ENCODE measurements at places on chromosomes 16 and 17.

DNA sequence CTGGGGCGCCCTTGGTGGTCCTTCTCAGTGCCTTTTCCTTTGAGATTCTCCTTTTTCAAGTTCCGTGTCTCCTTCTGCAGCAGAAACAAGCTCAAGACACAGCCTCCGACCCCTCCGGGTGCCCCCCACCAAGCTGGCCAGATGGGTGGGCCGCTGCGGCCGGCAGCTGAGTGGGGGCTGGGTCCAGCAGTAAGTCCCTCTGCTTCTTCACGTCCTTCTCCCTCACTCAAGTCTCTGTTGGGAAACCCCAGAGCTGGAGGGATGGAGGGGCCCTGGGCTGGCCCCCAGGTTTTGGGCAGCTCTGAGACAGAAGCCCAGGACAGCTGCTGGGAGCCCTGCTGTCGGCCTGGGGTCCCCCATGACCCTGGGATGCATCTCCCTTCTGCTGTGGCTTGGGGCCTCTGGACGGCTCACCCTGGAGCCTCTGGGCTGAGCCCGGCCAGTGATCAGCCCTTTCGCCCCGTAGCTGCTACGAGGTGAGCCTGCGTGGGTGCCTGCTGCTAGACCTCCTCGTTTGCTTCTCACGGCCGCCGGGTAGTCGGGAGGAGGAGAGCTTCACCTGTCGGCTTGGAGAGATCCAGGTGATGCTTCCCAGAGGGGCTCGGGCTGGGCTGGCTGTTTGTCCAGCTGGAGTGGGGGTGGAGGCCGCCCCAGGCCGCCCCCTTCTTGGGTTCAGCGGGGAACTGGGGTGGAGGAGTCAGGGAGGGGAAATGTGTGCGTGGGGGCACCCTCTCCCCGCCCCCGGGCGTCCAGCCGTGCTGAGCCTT is 10.7 kb downstream of the ENGASE start:
- DNase-seq, result no peak

DNA sequence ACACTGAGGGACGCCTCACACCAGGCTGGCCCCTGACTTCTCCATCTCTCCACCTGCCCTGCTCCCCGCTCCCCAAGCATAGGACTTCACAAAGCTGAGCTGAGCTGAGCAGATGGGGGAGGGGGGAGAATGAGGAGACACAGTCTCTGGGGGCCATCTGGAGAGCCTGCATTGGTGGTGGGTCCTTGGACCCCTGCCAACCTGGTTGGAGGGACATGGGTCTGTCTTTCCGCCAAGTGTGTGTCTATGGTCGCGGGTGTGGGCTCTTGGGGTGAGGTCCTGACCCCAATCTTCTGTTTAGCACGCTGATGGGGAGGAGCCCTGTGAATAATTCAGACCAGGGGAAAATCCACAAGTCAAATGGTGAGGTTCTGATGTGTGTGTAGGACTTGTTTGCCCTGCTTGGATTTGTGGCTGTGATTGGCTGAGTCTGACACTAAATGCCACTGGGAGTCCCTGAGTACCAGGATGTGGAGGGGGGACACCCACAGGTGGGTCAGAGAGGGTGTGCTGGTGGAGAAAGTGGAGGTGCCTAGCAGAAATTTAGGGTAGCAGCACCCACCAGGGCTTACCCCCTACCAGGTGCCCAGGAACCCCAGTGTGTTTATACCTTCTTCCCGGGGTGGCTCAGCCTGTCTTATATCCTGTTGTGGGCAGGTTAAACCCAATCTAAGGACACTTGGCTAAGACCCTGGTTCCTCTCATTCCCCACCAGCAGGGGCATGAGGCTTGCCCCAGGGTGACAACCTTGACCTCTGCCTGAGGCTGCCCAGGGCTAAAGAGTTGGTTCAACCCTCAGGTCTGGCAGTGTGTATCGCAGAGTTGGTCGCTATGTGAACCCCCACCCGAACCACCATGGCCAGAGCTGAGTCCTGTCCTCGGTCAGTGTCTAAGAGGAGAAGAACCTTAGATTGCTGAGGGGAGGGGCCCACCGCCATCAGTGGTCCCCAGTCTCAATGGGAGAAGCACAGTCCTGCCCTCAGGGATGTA is 2.1 kb downstream of the FMNL1 start:
- DNase-seq, result no peak

DNA sequence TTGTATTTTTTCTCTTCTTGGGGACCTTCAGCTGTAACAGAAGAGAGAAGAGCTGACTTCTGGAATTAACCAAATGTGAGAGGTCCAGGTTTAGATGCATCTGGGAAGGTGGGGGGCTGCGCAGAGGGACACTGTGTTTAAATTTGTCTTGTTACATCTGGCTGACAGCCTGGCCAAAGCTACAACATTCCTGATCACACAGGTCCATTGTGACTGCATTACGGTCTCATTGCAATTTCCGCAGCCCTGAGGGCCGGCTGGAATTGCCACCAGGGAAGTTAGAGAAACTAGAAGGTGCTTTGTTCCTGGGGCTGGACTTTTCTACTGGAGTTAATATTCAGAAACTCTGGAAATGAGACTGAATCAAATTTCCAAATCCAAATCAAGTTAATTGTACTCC is 37.9 kb upstream of the LRRC75A start:
- no peak for DNase-seq

DNA sequence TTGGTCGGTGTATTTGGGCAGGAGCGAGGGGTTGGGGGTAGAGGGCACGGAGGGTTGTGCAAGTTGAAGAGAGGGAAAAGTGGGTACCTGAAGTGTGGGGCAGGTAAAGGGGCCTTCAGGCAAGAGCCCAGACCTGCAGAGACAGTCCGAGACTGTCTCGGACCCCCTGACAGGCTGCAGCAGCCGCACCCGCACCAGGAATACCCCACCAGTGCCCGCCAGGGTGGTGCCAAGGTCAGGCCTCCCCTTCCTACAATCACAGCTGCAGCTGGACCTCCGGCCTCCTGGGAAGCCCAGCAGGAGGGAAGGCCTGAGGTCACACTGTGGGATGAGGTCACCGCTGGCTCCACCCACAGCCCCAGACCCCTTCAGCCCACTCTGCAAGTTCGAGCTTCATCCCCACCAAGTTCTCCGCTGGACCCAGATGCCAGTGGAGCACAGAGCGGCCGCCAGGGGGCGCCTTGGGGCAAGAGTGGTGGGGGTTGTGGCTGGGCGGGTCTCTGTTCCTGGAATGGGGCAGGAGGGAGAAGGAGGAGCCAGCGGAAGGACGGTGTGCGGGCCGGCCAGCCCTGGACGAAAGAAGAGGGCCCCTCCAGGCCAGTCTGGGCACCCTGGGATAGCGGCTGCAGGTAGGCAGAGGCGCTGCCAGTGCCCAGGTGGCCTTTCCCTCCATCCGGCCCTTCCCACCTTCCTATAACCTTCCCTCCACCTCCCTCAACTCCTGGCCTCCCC is at the start of gene HSD3B7:
Gene HSD3B7 (plus strand): TSS at position 539 of the 732 bp plus-strand sequence. CDS start 452 bp downstream, outside the sequence.
- DNase-seq, result peak; percentile 75

- DNase-seq, result peak; percentile 83
Measured at GRCh38 chr16:67936880-67937605, 393 bp upstream of the PSMB10 start.

GRCh38 chr16:73813527-73813926 is 483.1 kb upstream of the PSMD7 start:
- DNase-seq, result no peak

DNA sequence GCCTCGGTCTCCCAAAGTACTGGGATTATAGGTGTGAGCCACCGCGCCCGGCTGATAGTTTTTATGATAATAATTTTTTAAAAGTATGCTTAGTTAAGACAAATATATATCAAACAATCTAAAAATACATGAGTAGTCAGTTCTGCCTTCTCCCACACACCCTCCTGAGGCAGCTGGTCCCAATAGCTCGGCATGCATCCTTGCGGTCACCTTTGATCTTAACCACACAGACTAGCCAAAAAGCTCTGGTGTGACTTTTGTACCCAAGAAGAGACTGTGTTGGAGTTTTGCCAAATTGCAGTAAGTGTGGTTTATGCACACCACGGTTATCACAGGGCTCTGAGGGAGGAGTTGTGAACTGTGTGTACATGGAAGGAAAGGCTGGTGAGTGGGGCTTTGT is 25.6 kb downstream of the ATP6V0A1 start:
- DNase-seq, result peak; percentile 44

DNA sequence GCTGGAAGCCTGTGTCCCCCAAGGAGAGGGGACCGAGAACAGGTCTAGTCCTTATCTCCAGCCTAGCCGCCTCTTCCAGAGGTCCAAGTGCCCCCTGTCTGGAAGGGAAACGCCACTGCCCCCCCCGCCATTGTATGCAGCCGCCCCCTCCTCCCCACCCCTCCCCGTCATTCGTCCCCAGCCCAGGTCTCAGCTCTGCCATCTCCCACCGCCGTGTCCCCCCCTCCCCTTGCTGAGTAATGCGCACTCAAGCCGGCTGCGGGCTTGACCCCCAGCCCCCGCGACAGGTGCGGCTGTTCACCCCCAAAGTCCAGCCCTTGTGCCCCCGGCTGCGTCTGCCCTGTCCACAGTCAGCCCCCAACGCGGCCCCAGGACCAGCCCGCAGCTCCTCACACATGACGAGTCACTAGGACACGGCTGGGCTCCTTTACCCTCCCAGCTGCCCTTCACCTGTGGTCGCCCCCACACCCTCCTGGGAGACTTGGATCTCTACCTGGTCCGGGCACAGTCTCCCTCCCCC is 622 bp downstream of the GPRC5B start:
- DNase-seq, result no peak

DNA sequence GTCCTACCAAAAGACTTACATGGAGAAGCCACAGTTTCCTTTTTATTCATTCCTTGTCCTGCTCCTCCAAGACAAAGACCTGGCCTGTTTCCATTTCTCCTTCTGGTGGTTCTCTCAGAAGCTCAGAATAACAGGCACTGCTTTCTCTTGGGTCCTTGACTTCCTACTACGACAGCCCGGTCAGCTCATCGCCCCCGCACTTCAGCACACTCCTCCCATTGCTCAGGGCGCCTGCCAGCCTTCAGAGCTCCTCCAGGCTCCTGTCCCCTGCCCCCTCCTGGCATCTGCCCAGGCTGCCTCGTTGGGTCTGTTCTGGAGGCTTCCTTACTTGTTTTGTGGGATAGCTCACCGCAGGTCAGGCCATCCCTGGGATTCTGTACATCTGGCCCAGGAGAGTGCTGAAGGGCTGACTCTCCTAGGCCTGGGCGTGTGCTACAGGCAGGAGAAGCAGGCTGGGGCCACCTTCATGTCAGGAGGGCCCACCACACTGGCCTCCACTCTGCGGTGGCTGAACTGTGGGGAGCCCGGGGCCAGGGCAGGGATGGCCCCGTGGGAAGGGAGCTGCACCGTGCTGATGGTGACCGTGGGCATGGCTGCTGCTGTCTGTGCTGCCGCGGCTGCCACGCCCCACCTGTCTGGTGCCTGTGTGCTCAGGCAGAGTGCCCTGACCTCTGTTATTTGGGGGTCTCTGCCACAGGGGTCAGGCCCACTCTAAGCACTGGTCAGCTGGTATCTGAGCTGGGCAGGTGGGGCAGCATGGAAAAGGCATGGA is 17.7 kb downstream of the TCF25 start:
- no peak for DNase-seq

All from common myeloid progenitor, CD34-positive (primary cell).